ENCODE measurements at places on chromosomes 7 and 10.
A peak's percentile ranks its signal among the peaks of the same experiment; 100 is the strongest.

DNA sequence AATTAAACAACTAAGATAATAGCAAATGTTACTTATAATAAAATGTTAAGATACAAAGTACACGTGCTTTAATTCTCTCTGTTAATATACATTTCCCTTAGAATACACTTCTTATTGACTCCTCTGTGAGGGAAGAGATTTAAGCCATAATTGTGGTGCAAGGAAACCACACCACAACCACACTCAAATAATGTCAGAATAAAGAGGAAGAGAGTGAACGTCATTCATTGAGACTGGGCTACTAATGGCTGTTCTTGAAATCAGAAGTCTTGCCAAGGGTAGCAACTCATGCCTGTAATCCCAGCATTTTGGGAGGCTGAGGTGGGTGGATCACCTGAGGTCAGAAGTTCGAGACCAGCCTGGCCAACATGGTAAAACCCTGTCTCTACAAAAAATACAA lies 10.0 kb downstream of the FAM171A1 start:
- no peak for DNase-seq

- peak; percentile 84 for DNase-seq
Measured at GRCh38 chr7:105210721-105211205, 178.0 kb downstream of the SRPK2 start.

DNA sequence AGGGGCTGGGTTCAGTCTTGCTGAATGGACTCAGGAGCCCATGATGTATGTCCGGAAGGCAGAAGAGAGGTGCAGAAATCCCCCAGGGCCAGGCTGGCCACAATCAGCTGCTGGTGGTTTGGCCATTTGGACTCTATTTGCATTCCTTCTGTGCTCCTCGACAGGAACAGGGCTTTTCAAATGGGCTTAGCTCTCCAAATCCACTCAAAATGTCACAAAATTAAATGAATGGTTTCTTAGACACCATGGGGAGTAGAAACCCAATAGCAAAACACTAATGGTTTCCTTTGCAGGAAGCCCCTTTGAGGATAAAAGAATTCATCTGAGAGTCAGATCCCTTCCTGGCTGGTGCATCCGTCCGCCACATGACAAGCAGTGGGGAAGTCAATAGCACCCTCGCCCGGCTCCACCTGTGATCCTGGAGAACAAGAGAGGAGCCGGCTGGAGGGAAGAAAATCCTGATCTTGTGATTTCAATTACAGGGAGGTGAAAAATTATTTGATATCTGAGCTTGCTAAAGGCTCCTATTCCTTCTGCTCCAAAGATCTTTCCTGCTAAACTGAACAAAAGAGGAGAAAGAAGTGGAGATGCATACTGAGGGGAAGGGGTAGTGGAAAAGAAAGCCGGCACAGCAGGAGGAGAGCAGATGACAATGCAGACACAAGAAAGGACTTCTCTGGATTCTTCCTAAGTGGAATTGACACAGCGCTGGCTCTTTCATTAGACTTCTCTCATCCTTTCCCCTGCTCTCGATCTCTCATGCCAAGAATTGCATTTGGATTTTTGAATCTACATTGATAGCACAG lies 190.7 kb downstream of the C7orf25 start:
- DNase-seq: no peak

- no peak for DNase-seq
Measured at GRCh38 chr7:79684384-79684783, 230.9 kb upstream of the MAGI2 start.

GRCh38 chr10:71962901-71963300 lies 1.3 kb upstream of the CHST3 start:
- DNase-seq: no peak

DNA sequence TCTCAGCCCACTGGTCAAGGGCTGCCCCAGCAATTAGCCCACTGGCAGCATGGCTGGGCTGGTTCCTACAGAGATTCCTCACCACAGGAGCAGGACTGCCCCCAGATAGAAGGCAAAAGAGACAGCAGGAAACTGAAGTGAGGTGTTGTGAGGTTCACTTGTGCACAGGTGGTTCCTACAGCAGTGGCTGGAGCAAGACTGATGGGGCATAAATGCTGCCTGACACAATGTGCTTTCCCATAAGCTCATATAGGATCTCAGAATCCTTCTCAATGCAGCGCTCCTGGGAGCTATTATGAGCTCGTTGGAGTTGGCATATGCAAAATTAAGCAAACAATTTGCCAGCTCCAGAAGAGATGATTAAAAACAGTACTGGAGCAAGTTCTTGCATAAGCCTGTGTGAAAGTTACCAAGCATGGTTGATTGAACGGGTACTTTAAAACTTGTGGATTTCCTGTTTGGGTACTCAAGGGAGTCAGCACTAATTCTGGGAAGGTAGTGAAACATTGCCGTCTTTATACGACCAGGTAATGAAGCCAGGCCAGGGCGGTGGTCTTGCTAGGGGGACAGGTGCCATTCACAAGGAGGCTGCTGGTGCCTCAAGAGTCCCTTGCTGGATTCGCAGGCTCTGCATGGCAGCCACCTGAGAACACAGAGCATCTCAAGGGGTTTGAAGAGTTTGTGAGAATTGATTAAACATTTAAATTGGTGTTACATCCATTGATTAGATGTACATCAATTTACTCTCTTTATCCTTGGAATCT lies 20.3 kb upstream of the PRKCQ start:
- DNase-seq: no peak

DNA sequence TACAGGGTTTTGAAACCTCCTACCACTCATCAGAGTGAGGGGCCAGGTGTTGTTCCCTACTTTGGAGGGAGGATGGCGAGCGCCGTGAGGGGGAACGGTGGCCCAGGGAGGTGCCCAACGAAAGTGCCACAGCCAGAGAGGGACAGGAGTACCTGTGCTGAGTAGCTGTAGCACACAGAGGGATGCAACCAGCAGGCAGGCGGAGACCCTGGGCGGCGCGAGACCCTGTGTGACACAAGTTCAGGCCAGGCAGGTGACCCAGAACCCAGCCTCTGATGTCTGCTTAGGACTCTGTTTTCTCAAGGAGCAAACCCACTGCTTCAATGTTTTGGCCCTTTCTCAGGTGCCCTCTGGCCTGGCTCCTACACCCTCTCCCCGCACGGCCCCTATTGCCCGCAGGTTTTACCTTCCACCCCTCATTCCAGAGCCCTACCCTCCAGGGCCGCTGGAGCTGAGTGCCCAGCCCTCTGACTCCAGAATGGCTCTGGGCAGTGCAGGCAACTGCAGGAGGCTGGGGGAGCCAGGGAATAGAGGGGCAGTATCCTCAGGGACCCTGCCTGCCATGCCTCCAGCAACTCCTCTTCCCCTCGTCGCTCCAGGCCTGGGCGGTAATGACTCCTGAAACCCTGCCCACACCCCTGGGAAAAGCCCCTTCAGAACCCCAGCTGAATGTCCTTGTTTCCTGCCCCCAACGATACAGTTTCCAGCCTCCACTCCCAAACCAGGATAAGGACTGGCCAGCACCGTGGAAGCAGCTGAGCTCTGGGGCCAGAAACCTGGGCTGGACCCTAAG lies 164.1 kb upstream of the RHEB start:
- DNase-seq: no peak

Data from right cardiac atrium (tissue), 5 donors.